ENCODE measurements at places on chromosomes 6 and 20. TPM values are rescaled to one million over a fixed set of nuclear protein-coding genes. Genes with fewer than 3 reads are reported as not detected.

DNA sequence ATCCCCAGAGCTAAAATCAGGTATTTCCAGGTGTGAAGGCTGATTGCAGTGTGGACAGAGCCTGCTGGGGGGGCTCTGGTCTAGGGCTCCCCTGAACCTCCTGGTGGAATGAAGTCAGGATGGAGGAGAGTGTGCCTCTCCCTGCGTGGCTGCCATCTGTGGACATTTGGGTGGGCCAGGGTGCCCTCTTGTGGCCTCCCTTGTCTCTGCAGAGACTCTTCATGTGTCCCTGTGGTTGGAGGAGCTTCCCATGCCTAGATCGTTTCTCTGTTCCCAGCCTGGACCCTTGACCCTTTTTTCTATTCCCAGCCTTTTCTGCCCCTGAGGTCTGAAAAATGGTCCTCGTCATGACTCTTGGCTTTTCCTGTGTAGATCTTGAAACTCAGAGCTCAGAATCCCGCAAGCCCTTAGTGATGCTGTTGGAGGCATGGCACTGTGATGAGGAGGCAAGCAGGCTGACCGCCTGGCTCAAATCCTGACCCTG lies 9.9 kb upstream of the PSMF1 start:
- no peaks in the 10 kb centered on the region for H3K36me3 ChIP-seq
- no peak overlapping the region for H3K27ac ChIP-seq
- no peaks in the 10 kb centered on the region for H3K27me3 ChIP-seq
- no peaks in the 10 kb centered on the region for H3K4me1 ChIP-seq

The DOK5 gene
- total RNA-seq = 4.0 TPM

The ZNF337 gene
- total RNA-seq = 7.2 TPM

The SLC32A1 gene
- total RNA-seq = not detected

GRCh38 chr20:37430778-37431460 lies 85.0 kb downstream of the SRC start:
- no peak overlapping the region for H3K4me3 ChIP-seq
- DNase-seq = no peak
- no peaks in the 10 kb centered on the region for H3K36me3 ChIP-seq
- H3K27me3 ChIP-seq = peaks cover 11% of the 10 kb centered on the region

- no peak overlapping the region for H3K27ac ChIP-seq
- H3K4me1 ChIP-seq = peaks cover 4% of the 10 kb centered on the region
- H3K36me3 ChIP-seq = no peaks in the 10 kb centered on the region
- no peak for DNase-seq
Observed at GRCh38 chr20:24139846-24140245, 151.3 kb upstream of the GGTLC1 start.

DNA sequence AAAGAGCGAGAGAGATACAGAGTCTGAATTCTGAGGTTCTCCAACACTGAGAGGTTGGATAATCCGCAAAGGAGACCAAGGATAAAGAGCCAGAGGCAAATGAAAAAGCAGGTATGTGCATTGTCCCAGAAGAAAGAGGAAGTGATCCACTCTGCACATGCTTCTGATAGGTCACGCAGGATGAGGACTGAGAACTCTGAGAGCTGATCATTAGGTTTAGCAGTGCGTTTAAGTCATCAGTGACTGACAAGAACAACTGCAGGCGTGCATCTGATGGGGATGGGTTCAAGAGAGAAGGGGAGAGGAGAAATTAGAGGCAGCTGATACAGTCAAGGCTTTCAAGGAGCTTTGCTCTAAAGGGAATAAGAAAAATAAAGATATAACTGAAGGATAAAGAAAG lies 301.2 kb upstream of the SGK1 start:
- no peaks in the 10 kb centered on the region for H3K27me3 ChIP-seq
- DNase-seq = no peak
- no peak overlapping the region for H3K27ac ChIP-seq
- H3K4me1 ChIP-seq = peaks cover 7% of the 10 kb centered on the region
- H3K4me3 ChIP-seq = no peak overlapping the region

GRCh38 chr20:32523613-32524213 lies 61.4 kb downstream of the NOL4L start:
- no peak overlapping the region for H3K27ac ChIP-seq
- no peaks in the 10 kb centered on the region for H3K4me1 ChIP-seq
- no peak overlapping the region for H3K4me3 ChIP-seq
- no peak for DNase-seq
- H3K36me3 ChIP-seq = no peaks in the 10 kb centered on the region
- no peaks in the 10 kb centered on the region for H3K27me3 ChIP-seq

DNA sequence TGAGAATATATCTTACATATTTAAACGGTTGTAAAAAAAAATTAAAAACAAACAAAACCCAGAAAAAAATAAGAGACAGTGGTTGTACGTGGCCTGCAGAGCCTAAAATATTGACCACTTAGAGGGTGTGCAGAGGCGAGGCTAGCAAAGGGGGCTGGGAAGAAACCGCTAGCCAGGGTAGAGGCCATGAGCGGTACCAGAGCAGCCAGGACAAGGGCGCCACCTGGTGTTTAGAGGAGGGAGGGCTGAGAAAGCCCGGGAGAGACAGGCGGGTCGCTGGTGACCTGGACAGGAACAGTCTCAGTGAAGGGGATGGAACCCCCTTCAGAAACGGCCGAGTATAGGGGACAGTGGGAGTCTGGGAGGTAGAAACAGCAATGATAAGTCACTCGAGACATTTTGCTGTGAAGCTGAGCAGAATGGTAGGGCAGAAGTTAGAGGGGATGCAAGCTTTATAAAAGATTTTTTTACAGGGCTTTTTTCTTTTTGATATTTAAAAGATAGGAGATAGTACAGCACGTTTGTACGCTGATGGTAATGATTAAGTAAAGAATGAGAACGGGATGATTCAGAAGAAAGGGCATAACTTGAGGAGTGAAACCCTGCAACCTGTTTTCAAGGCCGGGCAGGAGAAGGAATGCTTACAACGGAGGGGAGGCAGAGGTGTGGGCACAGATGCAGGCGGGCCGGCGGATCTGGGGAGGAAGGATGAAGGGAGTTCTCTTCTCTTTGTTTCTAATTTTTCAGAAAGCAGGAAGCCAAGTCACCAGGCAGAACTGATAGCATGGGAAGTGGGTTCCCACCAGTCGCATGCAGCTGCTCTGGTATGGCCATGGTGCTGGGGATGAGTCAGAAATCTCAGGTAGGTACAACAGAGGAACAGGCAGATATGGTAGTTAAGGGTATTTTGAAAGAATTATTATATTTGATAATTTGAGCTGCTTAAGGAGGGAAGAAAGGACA lies 76.2 kb downstream of the FAM229B start:
- DNase-seq = peak; percentile 47
- no peaks in the 10 kb centered on the region for H3K27me3 ChIP-seq
- no peak overlapping the region for H3K4me3 ChIP-seq
- H3K27ac ChIP-seq = no peak overlapping the region

The HEY2 gene
- total RNA-seq = not detected

The DYNLT2 gene
- 0.68 TPM for total RNA-seq

The LY6G5C gene
- 1.6 TPM for total RNA-seq

The PERP gene
- 42.4 TPM for total RNA-seq

The PRDM13 gene
- total RNA-seq = not detected

- no peaks in the 10 kb centered on the region for H3K36me3 ChIP-seq
- no peaks in the 10 kb centered on the region for H3K4me1 ChIP-seq
- H3K27ac ChIP-seq = no peak overlapping the region
Observed at GRCh38 chr6:114707081-114707620, 364.3 kb upstream of the HS3ST5 start.

The OXT gene
- total RNA-seq = not detected

DNA sequence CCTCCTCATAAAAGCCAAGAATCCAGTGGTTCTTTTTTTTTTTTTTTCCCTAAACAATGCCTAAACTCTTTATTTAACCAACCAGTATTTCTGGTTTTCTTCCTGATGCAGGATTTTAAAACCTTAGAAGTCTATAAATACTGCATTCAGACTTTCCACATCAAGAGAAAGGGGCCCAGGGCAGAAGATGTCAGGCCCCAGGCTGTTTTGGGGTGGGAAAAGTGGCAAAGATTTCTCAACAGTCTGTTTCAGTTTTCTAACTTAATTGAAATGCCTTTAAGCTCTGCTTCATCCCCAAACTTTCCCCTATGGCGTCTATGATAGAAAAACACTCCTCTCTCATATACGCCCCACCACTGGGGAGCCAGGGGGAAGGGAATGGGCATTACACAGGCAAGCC lies 33.1 kb downstream of the QRSL1 start:
- H3K27me3 ChIP-seq = no peaks in the 10 kb centered on the region
- DNase-seq = no peak
- H3K27ac ChIP-seq = no peak overlapping the region
- no peak overlapping the region for H3K4me3 ChIP-seq
- peaks cover 39% of the 10 kb centered on the region for H3K36me3 ChIP-seq
- no peaks in the 10 kb centered on the region for H3K4me1 ChIP-seq

GRCh38 chr6:34560366-34561226 lies 4.5 kb upstream of the SPDEF start:
- no peak overlapping the region for H3K27ac ChIP-seq
- H3K4me3 ChIP-seq = no peak overlapping the region
- no peak for DNase-seq
- H3K27me3 ChIP-seq = no peaks in the 10 kb centered on the region

GRCh38 chr6:142613981-142614380 lies 312.2 kb downstream of the ADGRG6 start:
- no peaks in the 10 kb centered on the region for H3K36me3 ChIP-seq
- no peak for DNase-seq
- H3K27me3 ChIP-seq = no peaks in the 10 kb centered on the region
- H3K27ac ChIP-seq = no peak overlapping the region

DNA sequence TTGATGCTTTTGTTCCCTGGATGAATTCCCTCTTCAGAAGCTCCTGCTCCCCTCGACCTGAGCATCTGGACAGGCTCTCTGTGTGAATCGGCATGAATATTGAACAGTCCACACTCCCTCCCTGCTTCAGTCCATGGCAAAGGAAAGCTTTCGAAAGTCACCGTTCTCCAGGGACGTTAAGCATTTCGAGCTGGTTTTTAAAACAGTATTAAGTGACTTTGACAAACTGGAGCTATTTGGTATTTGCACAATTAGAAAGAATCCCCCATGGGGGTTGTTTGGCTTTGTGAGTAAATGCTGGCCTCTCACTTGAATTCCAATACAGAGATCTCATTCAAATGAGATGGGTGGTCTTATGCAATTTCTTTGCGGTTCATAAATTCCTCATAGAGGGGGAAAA lies 85.3 kb upstream of the TIAM2 start:
- H3K4me3 ChIP-seq = no peak overlapping the region
- H3K4me1 ChIP-seq = peaks cover 33% of the 10 kb centered on the region
- peak overlapping the region; percentile 56 for H3K27ac ChIP-seq

DNA sequence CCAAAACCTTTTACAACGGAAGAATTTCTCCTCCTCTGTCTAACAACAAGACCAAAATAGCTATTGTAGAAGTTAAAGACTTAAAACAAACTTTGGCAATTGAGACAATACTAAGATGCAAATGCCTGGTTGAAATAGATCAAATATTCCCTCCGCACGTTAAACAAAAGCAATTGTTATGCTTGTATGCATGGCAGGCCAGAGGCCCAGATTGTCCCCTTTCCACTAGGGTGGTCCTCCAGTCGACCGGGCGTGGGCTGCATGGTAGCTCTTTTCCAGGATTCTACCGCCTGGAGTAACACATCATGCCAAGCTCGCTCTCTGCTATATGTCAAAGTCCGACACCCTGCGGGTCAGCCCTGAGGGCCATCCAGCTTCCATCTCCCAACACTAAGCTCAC lies 234.7 kb downstream of the RNGTT start:
- H3K4me1 ChIP-seq = peaks cover 76% of the 10 kb centered on the region
- H3K4me3 ChIP-seq = no peak overlapping the region
- H3K27ac ChIP-seq = peak overlapping the region; percentile 47
- H3K36me3 ChIP-seq = no peaks in the 10 kb centered on the region

GRCh38 chr6:3957321-3957720 lies 108.1 kb downstream of the FAM50B start:
- no peaks in the 10 kb centered on the region for H3K36me3 ChIP-seq
- H3K27me3 ChIP-seq = no peaks in the 10 kb centered on the region
- no peak overlapping the region for H3K4me3 ChIP-seq
- DNase-seq = no peak
- H3K27ac ChIP-seq = no peak overlapping the region

GRCh38 chr6:20583444-20583800 lies 49.2 kb downstream of the CDKAL1 start:
- DNase-seq = no peak
- no peaks in the 10 kb centered on the region for H3K36me3 ChIP-seq
- H3K27me3 ChIP-seq = no peaks in the 10 kb centered on the region
- no peaks in the 10 kb centered on the region for H3K4me1 ChIP-seq
- H3K4me3 ChIP-seq = no peak overlapping the region
- H3K27ac ChIP-seq = no peak overlapping the region

- DNase-seq = no peak
- peaks cover 5% of the 10 kb centered on the region for H3K4me1 ChIP-seq
- H3K4me3 ChIP-seq = no peak overlapping the region
- no peaks in the 10 kb centered on the region for H3K36me3 ChIP-seq
- peaks cover 35% of the 10 kb centered on the region for H3K27me3 ChIP-seq
Observed at GRCh38 chr20:58853976-58854637, 1.6 kb downstream of the GNAS start.

The CALHM4 gene
- not detected for total RNA-seq

GRCh38 chr20:16007962-16008361 lies 565.3 kb downstream of the KIF16B start:
- H3K4me1 ChIP-seq = no peaks in the 10 kb centered on the region
- H3K27me3 ChIP-seq = no peaks in the 10 kb centered on the region
- H3K4me3 ChIP-seq = no peak overlapping the region
- H3K36me3 ChIP-seq = no peaks in the 10 kb centered on the region
- DNase-seq = no peak
- H3K27ac ChIP-seq = no peak overlapping the region

The RWDD1 gene
- total RNA-seq = 93.5 TPM

The KCNG1 gene
- 17.7 TPM for total RNA-seq

GRCh38 chr20:728256-728944 lies 39.9 kb downstream of the SLC52A3 start:
- DNase-seq = peak; percentile 15
- peaks cover 6% of the 10 kb centered on the region for H3K4me1 ChIP-seq
- H3K4me3 ChIP-seq = peak overlapping the region; percentile 13
- no peaks in the 10 kb centered on the region for H3K36me3 ChIP-seq

The IER3 gene
- total RNA-seq = 139 TPM

The PDYN gene
- not detected for total RNA-seq

- no peaks in the 10 kb centered on the region for H3K27me3 ChIP-seq
- H3K4me1 ChIP-seq = no peaks in the 10 kb centered on the region
- no peaks in the 10 kb centered on the region for H3K36me3 ChIP-seq
- no peak for DNase-seq
Observed at GRCh38 chr20:43096931-43097260, 92.8 kb downstream of the PTPRT start.

- H3K4me3 ChIP-seq = no peak overlapping the region
- no peak overlapping the region for H3K27ac ChIP-seq
- no peaks in the 10 kb centered on the region for H3K4me1 ChIP-seq
Observed at GRCh38 chr6:98016565-98016964, 733.5 kb upstream of the MMS22L start.

The C20orf202 gene
- total RNA-seq = not detected

- no peak overlapping the region for H3K4me3 ChIP-seq
- H3K36me3 ChIP-seq = no peaks in the 10 kb centered on the region
- no peak for DNase-seq
Observed at GRCh38 chr6:88519301-88520016, 353.3 kb upstream of the CNR1 start.
